Choroid plexus epithelial cell (primary cell): ENCODE measurements at places on chromosomes 4 and X.

GRCh38 chr4:41026971-41027370, 187.4 kb downstream of the APBB2 start:
- no peak for DNase-seq

- no peak for DNase-seq
Observed at GRCh38 chr4:10552591-10553280, 95.5 kb upstream of the ZNF518B start.

DNA sequence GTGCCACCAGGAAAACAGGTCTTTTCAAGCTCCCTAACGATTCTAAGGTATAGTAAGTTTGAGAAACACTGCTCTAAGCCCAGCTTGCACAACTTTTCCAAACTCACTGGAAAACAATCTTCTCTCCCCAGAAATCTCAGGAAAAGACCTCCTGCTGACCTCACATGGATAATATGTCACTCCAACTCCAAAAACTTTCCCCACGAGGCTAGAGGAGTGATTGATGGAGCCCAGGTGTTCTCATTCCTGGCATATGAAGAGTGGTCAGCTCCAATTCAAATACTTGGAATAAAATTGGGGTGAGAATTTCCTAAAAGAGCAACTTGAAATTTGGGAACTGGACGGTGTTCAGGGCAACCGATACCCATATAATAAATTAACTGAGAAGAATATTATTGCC, 299.9 kb downstream of the PPP4R3C start:
- DNase-seq, result no peak

DNA sequence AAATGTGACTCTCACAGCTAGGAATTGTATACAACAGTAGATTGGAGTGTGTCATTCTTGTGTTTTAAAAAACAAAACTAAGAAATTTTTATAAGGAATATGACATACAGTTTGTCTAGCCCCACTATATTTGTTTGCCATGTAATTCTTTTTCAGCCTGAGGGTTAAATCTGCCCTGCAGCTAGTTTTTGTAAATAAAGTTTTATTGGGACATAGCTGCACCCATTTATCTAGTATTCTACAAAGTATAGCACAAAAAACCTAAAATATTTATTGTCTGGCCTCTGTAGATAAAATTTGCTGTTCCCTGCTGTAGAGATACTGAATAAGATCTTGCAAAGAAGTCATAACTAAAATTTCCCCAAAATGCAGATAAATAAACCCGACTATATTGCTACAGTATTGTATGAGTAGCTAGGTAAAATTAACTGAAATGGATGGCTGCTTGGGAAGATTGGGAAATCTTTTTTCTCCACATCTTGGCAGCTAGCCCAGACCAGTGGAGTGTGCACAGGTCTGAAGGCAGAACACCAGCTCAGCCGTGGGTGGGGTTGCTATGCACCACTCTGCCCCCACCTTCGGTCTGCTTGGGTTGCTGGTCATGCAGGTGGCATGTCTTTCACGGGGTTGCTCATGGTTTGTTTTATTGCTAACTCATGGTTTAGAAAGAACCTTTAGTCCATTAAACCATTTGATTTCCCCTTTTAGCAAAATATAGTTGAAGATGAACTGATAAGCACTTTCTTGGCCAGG, 127.9 kb downstream of the KLHL8 start:
- DNase-seq, result peak; percentile 92

- peak; percentile 97 for DNase-seq
Observed at GRCh38 chr4:147103403-147103946, 157.8 kb upstream of the TTC29 start.

DNA sequence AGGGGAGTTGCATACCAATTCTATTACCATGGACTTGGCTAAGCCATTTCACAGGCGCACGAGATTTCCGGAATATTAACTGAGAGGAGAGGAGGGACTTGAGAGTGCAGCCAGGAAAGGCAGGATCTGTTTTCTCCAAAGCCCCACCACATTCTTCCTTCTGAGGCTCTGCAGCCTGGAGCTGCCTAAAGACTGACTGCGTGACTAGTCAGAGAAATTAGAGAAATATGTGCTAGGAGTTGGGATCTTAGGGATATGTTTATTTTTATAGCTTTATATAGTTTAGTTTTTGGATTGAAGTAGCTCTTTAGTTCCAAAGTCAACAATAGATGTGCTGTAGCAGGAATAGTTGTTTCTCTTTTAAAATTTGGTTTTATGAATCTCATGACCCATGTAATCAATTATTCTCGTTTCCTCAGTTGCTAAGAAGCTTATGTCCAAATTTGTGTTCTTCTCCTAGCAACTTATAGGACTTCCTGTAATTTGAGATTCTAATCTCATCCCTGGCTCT, 300.1 kb upstream of the DDX53 start:
- peak; percentile 85 for DNase-seq

- no peak for DNase-seq
Observed at GRCh38 chr4:98570151-98570797, 88.1 kb downstream of the TSPAN5 start.

GRCh38 chr4:85600501-85600900, 125.6 kb downstream of the ARHGAP24 start:
- DNase-seq, result no peak
